ENCODE measurements at places on chromosomes 13 and 19.

- no peak for DNase-seq
Measured at GRCh38 chr13:81582381-81582780, 1241.5 kb upstream of the SPRY2 start.

- no peak for DNase-seq
Measured at GRCh38 chr13:107937848-107938247, 277.5 kb downstream of the LIG4 start.

DNA sequence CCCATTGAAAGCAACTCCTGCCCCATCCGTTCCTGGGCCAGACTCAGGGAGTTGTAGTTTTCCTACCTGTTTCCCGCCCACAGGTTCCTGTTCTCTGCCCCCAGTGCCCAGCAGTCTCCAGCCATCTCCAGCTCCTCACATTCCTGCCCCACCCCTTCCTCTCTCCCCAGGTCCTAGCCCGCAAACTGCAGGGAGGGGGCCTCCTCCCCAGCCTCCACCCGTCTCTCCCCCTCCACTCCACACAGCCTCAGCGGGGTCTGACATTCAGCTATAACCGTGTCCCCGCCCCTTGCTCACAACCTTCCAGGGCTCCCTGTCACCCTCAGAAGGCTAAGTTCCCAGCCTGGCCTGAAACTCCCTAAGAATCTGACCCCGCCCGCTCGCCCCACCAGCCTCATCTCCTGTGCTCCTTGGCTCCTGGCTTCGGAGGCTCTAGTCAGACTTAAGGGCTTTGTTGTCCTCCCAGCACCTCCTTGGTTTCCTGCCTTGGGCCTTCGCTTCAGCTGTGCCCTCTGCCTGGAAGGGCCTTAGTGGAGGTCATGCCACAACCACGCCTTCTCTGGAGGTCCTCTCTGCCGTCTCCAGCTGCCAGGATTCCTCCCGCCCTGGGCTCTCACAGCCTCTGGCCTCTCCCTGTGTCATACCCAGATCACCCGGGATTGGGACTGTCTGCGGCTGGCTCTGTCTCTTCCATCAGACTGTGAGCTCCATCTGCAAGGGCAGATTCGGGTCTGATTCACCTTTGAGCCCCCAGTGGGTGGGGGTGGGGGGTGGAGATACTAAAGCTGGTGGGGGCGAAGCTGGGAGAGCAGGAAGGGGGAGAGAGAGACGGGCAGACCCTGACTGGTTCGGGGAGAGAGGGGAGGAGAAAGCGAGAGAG is 5.1 kb upstream of the SPACA6 start:
- DNase-seq = no peak

DNA sequence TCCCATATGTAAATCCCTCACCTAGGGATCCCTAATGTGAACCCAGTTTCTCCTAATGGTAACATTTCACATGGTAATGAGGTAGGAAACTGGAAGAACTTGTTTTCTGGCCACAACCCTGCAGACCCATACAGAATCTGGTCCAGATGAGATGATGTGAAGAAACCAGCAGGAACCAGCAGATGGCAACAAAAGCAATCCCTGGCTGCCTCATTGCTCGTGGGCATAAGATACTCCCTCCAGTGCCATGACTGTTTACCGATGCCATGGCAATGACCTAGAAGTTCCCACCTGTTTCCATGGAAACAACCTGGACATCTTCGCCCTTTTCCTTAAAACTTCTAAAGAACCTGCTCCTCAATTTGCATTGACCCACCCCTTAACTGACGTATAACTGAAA is 1.4 kb upstream of the CD209 start:
- peak; percentile 41 for DNase-seq

DNA sequence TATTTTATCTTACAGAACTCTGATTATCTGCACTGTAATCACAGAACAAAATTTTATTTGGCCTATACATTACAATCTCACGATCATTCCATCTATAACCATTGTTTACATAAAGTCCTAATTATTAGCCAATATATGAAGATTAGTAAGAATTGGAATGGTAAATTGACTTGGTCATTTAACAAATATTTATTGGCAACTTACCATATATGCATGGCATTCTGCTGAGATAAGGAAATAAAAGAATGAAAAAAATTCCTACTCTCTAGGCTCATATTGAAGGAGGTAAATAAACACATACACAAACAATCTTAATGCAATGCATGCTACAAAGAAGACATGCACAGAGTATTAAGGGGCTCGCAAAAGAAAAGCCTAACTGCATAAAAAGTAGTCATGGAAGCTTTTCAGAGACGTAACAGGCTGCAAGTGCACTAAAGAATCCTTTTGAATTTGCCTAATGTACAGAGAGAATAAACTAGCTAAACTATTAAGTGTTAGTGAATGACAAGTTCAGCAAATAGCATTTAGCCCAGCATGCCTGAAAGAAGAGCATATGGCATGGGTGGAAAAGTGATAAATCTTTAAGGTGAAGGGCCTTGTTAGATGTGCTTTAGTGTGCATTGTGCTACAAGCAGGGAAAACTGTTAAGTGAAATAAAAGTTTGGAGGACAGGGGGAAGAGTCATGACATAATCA is 1131.1 kb downstream of the PCDH9 start:
- DNase-seq = no peak

DNA sequence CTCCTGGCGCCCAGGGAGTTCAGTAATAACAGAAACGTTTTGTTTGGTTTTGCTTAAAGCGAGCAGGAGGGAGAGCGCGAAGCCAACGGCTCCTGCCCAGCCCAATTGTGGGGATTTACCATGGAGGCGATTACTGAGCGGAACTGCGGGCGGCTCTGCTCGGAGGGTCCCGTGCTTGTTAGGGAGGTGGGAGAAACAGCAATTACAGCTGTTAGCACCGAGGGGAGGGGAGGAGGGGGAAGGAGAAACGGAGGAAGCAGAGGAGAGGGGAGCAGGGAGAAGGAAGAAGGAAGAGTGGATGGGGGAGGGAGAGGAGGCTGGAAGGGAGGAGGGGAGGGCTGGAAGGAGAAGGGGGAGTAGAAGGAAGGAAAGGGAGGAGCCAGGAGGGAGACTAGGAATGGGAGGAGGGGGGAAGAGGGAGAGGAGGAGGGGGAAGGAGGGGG is 7.7 kb upstream of the ONECUT3 start:
- no peak for DNase-seq
